NCI-H187 treated with DMSO at 0.1 percent for 48 hours (cell line): ENCODE measurements at places on chromosomes 13 and 19.

DNA sequence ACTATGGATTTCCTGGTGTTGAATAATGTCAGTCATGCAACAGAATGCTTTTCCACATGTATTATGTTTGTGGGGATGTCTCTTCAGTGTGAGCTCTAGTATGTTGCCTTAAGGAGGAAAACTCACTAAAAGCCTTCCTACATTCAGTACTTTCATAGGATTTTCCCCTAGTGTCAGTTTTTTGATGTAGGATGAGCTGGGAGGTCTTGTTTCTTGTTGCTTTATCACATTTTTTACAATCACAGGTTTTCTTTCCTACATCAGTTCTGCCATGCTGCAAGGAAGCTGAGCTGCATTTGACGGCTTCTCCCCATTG lies 8.5 kb upstream of the USP29 start:
- no peak for DNase-seq

- DNase-seq, result no peak
These were observed 231.2 kb downstream of the NHLRC3 start for GRCh38 chr13:39269411-39269810.

- peak; percentile 38 for DNase-seq
These were observed 314.2 kb downstream of the DLEU7 start for GRCh38 chr13:50529154-50529882.

DNA sequence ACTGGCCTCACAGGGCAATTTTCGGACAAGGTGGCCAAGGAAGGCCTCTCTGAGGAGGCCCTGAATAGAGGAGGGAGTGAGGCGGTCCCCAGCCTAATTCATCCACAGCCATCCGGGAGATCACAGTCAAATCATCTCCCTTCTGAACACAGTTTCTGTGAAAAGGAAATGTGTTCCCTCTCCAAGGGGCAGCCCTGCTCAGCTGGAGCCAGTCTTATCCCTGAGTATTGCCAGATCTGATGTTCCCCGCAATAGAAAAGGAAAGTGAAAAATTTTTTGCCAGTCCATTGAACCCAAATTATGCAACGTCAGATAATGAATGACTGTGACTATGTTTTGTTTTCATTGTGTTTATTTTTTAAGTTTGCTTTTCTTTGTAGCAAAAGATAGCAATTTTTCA lies 125.9 kb downstream of the SIPA1L3 start:
- DNase-seq, result no peak

DNA sequence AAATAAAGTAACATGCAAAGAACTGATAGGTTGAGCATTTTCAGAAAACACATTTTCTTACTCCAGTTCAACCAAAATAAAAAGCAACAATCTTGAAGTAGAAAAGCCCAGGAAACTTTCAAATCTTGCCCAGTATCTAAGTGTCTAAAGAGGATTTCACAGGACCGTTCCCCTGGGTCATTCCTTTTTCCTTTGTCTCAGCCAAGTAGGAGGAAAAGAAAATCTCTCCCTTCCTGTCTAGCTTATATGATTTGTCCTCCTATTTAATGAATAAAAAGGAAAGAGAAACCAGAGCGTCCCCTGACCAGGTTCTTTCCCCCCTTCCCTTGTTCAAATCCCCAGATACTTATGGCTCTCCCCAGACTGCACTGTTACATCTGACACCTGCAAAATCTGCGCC lies 248.0 kb downstream of the KCTD12 start:
- no peak for DNase-seq

DNA sequence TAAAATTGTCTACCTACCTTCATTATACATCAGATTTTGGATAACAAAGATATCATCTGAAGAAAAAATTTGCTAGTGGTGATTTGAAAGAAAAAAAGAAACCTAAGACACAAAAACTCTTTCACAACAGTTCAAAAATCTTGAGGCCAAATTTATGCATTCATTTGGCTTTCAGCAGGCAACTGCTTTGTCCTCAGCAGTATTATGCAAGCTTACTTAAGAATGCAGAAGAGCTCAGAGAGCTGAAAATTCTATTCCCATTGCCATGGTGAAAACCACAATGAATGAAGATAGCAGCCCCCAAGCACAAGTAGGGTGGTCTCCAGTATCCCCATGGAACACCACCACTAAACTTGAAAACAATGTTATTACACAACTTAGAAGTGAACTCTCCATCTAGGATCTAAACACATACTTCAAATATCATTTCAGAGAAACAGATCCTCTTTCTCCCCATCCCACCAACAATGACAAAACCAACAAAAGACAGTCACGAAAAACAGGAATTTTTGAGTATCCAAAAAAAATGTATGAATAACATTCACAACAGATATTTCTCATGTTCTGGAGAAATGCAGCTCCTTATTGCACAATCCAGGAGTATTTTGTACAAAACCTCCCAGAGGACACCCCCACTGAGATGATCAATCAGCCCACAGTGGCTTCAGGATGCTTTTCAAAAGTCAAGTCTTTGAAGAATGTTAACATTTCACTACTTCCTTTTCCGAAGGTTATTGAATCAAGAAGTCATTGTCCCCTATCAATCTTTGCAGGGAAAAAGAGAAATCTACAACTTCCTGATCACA lies 192.7 kb downstream of the LHFPL6 start:
- DNase-seq, result no peak

DNA sequence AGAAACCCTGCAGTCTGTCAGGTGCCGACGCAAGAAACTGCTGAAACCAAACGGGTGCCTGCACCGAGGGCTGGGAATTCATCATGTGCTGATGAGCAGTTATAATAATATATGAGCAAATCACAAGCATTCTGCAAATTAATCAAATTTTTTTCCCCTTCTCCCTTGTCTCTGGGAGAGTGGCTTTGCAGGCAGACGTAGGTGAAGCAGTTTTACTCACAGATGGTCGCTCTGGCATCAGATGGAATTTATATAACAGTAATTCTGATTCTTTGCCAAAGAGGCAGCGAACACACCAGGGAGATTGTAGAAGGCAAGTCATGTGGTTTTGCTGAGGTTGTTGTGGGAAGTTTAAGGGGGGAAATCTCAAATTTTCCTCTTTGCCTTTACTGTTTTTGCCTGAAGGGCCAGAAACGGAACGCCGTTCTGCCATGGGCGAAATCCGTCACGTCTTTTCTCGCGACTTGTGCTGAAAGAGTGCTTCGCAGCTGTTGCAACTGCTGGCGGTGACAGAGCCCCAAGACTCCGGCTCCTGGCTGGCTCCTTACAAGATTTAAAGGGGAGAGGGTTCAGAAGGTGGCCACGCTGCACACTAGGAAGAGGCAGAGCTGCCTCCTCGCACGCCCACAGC lies 320.1 kb downstream of the ZNF536 start:
- DNase-seq, result no peak

GRCh38 chr19:28377077-28377476 lies 835.9 kb downstream of the UQCRFS1 start:
- DNase-seq, result no peak

GRCh38 chr19:3743486-3743885 lies 18.0 kb downstream of the APBA3 start:
- no peak for DNase-seq

GRCh38 chr13:110215606-110216005 lies 91.4 kb downstream of the COL4A1 start:
- DNase-seq, result no peak

GRCh38 chr19:47381121-47381520 lies 32.0 kb downstream of the DHX34 start:
- DNase-seq, result no peak

DNA sequence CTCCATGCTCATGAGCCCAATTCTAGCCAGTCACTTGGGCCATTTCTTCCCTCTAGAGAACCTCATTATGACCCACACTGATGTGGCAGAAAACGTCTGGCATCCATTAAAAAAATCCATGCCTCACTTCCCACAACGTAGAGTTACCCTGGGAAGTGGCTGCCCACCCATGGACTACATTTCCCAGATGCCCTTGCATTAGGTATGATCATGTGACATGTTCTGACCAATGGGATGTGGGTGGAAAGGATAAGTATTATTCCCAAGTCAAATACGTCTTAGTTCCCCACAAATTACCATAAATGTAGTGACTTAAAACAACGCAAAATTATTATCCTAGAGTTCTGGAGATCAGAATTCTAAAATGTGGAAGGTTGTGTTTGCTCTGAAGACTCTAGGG lies 47.9 kb upstream of the ZNRF4 start:
- no peak for DNase-seq

DNA sequence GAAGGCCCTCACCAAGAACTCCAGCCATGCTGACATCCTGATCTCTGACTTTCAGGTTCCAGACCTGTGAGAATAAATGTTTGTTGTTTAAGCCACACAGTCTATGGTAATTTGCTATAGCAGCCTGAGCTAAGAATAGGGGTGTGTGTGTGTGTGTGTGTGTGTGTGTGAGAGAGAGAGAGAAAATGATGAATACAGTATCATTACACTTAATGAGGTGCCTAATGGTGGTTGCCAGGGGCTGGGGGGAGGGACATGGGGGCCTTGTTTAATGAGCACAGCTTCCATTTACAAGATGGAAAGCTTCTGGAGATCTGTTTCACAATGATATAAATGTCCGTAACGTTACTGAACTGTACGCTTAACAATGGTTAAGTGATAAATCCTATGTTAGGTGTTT lies 53.8 kb upstream of the LATS2 start:
- DNase-seq, result no peak

- no peak for DNase-seq
These were observed 133.4 kb downstream of the FOXO1 start for GRCh38 chr13:40533072-40533471.

GRCh38 chr13:106415442-106415841 lies 120.0 kb downstream of the EFNB2 start:
- DNase-seq, result no peak

GRCh38 chr19:14318873-14319272 lies 62.4 kb upstream of the ADGRE5 start:
- DNase-seq, result no peak

DNA sequence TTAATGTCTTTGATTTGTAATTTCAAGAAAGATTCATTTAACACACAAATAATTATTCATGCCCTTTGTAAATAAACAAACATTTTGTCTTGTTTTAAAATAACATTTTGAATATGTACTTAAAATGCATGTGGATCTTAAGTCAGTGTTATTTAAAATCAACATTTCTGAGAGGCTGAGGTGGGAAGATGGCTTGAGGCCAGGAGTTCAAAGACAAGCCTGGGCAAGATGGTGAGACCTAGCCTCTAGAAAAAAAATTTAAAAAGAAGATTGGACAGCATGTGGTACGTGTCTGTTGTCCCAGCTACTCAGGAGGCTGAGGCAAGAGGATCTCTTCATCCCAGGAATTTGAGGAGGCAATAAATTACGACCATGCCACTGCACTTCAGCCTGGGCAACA lies 1268.2 kb downstream of the SLITRK1 start:
- DNase-seq, result no peak

DNA sequence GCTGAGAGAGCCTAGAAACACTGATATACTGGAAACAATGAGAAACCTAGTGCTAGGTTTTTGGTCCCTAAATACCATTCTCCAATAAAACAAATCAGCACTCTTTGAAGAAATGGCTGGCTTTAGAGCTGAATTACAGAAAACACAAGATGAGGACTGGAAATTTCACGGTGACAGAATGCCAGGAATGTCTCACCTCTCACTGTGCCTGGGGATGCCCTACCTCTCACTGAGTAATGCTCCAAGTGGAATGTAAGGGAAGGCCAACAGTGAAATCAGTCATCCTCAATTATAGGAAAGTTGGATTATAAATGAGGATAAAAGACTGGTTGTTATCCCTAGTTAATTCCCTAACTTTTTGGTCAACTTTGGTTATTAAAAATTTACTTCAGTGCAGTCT lies 259.0 kb downstream of the NALCN start:
- DNase-seq, result no peak

DNA sequence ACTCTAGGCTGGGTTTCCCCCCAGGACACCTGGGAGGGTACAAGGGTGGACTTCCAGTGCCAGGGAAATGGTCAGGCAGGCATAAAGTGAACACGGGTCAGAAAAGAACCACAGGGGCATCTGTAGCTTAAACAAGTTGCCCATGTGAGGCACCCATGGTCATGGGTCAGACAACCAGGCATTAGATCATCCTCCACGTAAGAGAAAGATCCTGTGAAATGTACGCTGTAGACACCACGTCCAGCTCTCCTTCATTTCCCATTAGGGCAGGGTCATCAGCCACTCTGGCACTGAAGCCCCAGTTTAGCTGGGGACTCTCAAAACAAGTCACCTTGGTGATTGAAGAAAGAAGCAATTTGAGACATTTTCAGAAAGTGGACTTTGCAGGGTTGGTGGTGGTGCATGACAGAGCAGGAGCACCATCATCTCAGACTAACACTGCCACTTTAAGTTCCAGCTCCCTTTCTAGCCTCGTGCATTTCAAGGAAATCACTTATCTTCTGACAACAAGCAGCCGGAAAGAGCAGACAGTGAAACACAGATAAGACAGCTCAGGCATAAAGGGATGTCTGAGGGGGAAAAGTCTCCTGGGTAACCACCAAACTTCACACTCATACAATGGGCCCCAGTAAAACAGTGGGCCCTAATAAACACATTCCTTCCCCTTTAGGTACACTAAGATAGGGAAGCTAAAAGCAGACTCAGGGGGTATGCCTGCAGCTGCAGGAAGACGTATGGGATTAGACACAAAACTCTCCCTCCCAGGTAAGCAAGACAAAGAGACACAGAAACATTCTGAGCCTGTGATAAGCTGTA lies 16.1 kb upstream of the SIGLEC6 start:
- DNase-seq, result no peak

- DNase-seq, result no peak
These were observed 66.8 kb downstream of the TUBGCP3 start for GRCh38 chr13:112521073-112521685.

DNA sequence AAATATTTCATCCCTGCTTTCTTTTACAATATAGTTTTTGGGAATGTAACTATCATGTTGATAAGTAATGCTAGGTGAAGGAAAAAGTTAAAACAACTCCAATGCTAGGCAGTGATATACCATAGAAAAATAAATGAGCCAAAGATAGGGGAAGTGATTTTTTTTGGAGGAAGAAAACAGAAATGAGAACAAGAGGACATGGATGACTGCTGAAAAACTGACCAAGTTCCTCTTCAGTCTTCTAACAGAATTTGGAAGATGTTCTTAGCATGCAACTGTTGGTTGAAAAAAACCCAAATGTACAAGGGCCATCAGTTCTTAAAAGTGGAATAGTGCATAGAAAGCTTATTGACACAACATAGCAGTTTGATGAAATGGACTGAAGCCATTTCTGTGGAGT lies 262.5 kb upstream of the STARD13 start:
- DNase-seq, result no peak

DNA sequence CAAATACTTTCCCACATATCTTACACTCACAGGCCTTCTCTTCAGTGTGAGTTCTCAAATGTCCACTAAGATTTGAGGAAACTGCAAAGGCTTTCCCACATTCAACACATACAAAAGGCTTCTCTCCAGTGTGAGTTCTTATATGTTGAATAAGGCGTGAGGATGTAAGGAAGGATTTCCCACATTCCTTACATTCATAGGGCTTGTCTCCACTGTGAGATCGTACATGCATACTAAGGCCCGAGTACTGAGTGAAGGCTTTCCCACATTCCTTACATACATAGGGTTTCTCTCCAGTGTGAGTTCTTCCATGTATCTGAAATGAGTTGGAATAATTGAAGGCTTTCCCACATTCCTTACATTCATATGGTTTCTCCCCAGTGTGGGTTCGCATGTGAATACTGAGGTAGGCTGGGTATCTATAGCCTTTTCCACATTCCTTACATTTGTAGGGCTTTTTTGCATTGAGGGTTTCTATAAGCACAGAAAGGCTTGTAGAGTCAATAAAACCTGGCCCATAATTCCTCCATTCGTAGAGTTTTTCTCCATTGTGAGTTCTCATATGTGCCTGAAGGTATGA lies 9.6 kb downstream of the ZNF426 start:
- no peak for DNase-seq
